DMS 273 treated with DMSO at 0.1 percent for 48 hours (cell line): ENCODE measurements at places on chromosomes 12 and 14.
A peak's percentile ranks its signal among the peaks of the same experiment; 100 is the strongest.

GRCh38 chr14:21106176-21106497, 5.3 kb downstream of the TMEM253 start:
- no peak for DNase-seq

DNA sequence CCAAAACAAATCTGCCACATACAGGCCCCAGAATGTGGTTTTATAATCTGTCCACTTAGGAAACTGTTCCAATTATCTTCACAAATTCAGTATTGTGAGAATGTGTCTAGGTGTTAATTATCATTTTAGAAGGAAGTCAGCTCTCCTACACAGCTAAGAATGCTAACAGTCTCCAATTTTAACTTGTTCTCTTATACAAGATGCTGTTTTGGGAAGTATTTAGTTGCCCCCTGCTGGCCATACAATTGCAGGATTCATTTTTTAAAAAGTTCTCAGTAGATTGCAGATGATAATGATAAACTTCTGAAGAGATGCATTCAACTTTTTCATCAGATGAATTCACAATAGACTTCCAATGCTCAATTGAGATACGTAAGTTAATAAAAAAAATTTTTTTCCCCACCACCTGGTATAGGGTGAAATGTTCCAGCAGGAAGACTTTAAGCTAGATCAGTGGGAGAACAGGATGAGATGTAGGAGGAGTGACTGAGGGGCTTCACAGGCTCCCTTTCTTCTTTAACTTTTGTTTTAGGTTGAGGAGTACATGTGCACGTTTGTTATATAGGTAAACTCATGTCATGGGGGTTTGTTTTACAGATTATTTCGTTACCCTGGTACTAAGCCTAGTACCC, 27.3 kb upstream of the OSBPL8 start:
- DNase-seq, result no peak

DNA sequence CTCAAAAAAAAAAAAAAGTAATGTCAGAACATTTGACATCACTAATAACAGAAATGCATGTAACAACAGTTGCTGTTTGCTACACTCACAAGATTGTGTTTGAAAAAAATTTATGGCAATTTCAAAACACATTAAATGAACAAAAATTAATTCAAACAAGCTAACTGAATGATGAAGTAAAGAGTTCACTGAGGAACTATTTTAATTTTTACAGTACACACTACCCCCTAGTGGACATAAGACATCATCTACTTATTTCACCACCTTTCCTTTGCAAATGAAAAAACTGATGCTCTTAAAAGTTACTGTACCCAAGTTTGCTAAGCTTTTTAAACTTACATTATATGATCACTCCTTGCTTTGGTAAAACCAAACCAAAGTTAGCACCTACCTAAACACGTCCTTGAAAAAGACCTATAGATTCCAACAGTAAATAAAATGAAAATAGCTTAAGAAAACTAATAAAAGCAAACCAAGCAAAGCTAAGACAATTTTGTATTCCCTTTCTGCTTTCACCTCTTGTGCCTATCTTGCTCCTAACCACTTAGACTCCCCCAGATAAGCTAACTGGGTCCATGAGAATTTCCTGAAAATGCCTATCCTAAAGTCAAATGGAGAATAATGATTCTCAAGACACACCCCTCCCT, 22.2 kb downstream of the UBE2N start:
- peak; percentile 21 for DNase-seq

GRCh38 chr14:72793156-72793939, 100.6 kb downstream of the DPF3 start:
- DNase-seq, result no peak

DNA sequence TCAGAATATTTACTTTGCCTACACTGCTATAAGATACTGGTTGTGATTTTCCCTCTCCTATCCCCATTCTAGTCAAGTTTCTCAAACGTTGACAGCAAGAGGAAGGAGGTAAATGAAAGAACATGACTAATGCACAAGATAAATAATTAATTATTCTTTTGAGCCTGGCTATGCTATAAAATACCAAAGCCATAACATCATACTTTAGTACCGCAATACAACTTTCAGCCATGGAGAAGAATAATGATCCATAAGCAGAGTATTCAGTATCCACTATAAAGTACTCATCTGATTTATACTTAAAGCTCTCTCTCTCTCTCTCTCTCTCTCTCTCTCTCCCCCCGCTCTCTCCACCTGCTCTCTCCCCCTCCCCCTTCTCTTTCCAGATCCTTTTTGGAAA, 41.3 kb downstream of the TDG start:
- DNase-seq, result no peak

GRCh38 chr14:83170165-83170564, 1636.5 kb upstream of the SEL1L start:
- DNase-seq, result no peak

- DNase-seq, result no peak
These were observed 227.2 kb downstream of the CHST11 start for GRCh38 chr12:104683831-104684503.

DNA sequence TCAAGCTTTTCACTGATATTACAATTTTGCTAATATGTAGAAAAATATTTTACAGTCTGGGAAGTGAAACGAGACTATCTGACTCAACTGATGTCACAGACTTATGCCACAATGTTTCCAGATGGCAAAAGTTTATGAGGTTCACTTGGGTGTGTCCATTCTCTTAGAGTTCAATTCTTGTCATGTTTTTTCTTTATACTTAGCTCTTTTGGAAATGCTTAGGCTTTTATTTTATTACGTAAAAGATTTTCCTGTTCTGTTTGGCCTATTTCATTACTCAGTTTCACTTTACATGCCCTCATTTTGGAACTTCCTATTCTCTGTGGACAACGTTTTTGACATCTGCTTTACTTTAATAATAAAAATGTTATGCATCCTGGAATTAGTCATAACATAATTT, 2.1 kb upstream of the PDZRN4 start:
- no peak for DNase-seq

DNA sequence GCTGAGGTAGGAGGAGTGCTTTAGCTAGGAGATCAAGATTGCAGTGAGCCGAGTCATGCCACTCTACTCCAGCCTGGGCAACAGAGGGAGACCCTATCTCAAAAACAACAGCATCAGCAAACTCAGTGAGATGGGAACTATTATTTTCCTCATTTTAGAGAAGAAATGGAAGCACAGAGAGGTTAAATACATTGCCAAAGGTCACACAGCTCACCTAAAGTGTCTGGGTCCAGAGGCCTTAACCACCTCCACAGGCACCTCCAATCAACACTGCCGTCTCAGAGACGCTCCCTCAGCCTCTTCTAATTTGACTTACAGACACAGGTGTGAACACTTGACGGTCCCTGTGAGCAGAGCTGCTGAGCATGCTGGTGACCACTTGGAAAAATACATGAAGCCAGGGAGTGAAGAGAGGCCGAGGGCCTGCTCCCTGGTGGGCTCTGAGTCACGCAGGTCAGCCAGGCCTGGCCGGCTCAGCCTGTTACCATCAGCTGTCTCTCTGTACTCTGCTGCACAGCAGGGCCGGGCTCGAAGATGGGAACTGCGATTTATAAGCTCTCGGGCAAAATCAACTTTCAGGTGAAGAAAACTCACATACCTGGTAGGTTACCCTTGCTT, 77.5 kb upstream of the RASSF3 start:
- DNase-seq, result no peak

- no peak for DNase-seq
These were observed 445 bp downstream of the CERS5 start for GRCh38 chr12:50166799-50167048.

DNA sequence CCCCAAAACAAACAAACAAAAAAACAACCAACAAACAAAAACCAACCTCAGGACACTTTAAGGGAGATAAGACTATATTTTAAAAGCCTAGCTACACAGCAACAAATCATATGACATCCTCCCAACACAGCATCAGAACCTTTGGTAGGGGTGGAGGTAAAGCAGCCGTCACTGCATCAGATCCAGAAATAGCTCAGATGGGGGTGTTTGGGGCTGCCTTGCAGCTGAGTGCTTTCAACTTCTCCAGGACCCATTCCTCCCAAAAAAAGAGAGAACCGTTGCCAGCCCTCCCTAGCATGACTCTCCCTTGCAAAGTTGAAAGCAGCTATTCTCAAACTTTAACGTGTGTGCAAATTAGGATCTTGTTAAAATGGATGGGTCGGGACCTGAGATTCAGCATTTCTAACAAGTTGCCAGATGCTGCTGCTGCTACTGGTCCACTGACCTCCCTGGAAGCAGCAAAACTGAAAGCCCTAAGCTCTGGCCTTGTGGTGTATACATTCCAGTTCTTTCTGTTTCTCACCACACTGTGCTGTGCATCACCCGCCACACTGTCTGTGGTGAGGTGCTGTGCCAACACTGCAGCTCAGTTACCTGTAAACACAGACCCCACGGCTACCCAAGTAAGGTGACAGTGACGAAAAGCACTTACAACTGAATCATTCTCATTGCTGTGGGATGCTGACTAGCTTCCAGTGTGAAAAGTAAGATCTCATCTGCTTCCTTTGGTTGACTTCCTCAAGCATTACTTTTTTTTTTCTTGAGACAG, 54.0 kb downstream of the SLC38A1 start:
- no peak for DNase-seq

GRCh38 chr14:96064866-96065265, 25.7 kb downstream of the C14orf132 start:
- DNase-seq, result no peak

- DNase-seq, result no peak
These were observed 6.2 kb upstream of the PTGER2 start for GRCh38 chr14:52307905-52308304.

DNA sequence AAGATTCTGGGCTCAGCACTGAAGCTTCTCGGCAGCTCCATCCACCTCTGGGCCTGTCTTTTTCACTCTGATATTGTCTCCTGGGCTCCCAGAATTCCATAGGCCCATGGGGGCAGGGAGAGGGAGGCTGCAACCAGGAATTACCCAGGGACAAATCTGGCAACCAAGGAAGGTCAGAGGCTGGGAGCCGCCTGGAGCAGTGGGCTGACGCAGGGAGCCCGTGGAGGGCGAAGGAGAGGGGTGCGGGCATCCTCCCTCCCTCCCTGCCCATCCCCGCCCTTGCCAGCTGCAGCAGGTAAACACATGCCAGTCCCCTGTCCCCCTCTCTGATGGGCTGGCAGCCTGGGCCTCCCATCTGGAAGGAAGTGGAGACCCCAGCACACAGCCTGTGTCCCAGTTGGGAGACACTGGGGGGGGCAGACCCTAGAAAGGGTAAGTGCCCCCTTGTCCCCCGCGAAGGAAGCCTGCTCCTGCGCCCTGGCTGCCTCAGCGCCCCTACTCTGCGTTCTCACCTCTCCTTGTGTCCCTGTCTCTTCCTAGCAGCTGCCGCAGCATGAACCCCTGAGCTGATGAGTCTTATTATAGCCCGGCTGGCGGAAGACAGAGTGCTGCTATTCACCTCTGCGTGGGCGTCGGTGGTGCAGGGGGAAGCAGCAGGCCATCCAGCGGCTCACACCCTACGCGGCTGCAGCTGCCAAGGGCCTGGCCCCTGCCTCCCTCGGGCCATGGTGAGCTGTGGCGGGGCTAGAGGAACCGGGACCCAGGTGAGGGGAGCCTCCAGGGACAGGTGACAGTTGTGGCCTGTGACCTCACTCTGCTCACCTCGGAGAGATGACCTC, 6.7 kb downstream of the LRTM2 start:
- DNase-seq, result no peak

DNA sequence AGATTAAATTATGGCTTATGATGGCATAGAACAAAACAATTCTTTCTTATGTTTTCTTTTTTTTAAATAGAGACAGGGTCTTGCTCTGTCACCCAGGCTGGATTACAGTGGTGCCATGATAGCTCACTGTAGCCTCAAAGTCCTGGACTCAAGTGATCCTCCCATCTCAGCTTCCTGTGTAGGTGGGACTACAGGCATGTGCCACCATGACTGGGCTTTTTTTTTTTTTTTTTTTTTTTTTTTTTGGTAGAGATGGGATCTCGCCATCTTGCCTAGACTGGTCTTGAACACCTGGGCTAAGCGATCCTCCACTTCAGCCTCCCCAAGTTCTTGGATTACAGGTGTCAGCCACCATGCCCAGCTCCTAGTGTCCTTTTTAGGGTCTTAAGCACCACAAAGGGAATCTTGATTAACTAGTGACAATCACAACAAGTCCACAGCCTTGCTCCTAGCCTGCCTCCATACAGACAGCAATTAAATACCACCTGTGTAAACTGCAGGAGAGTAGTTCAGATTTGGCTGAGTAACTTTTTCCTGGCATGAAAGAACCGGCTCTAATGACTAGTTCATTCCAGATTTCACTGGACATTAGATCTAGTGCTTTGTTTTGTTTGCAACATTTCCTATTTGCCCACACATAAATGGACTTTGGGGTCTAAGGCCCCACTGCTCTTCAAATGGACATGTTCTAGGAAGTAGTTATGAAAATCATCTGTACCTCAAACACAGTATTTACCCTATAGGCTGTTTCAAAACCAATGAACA, 61.6 kb downstream of the SH2B3 start:
- no peak for DNase-seq

GRCh38 chr12:659090-659683, 4.1 kb downstream of the NINJ2 start:
- DNase-seq, result no peak

DNA sequence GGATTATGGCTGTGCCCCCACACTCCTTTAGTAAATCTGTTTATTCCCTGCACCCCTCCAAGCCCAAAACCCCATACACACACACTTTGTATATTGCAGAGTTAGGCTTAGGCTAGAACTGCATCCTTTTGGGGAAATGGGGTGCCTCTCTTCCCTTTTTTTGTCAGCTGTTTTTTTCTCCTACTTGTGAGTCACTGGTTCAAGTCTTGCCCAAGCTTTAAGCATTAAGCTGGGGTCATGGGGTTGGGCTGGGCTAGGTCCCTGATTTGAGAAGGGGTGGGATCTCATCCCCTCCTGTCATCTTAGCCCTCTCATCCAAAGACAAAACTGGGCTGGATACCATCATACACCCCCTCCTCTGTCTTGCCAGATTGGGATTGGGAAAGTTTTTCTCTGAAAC, 1.6 kb downstream of the LRP1 start:
- no peak for DNase-seq

DNA sequence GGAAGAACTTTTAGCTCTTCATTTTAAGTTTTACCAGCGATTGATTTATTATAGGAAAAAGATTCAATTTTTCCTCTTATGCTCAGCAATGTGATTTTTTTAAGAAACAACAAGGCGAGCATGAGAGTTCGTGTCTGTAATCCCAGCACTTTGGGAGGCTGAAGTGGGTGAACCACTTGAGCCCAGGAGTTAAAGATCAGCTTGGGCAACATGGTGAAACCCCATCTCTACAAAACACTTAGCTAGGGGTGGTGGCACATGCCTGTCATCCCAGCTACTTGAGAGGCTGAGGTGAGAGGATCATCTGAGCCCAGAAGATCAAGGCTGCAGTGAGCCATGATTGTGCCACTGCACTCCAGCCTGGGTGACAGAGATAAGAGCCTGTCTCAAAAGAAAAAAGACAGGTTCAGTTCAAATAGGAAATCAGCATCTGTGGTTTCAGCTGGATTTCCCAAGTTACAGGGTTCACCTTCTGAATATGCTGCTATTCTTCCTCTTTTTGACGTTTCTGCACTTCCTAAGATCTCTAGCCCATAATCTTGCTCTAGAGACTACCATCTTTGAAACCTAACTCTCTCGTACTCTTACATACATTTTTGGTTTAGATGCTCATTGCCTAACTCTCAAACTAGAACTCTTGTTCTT, 274.7 kb downstream of the SEC23A start:
- DNase-seq, result no peak

- DNase-seq, result no peak
These were observed 66.0 kb downstream of the KLHL28 start for GRCh38 chr14:44895716-44896115.

GRCh38 chr14:54854181-54854580, 48.4 kb downstream of the GCH1 start:
- DNase-seq, result no peak

GRCh38 chr14:63952053-63952932, 99.5 kb downstream of the SYNE2 start:
- no peak for DNase-seq

GRCh38 chr14:24388474-24389179, 10.2 kb upstream of the NYNRIN start:
- DNase-seq, result no peak
